ENCODE measurements at places on chromosomes 16 and 17.

DNA sequence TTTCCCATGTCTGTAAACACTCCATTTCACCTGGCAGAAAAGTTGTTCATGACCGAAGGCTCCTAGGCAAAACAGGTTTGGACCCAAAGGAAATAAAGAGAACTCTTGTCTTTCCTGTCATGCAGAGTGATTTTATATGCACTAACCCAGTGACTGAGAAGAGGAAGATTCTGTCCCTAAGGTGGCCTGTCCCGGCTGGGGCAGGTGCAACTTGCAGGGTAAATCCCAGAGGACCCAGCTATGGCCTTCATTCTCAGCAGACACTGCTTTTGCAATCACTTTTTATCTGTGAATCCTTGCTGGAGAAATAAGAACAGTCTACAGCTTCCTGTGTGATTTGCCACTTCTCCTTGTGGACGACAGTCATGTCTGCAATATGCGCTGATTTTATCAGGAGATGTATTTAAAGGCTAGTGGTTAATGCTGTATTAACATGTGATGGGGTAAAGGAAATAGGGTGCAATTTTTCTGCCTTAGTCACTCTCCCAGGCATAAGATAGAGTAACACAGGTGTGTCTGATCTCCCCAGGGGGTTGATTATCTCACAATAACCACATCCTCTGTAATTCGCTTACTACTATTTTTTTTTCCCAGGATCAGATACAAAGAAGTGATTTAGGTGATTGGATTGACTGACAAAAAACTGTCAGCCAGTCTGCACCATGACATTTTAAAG is 696.8 kb upstream of the SOX9 start:
- no peak for DNase-seq

GRCh38 chr17:10247810-10248209 is 49.4 kb upstream of the GAS7 start:
- peak; percentile 87 for DNase-seq

- DNase-seq, result peak; percentile 88
Measured at GRCh38 chr17:3535253-3535995, 22.2 kb downstream of the TRPV3 start.

DNA sequence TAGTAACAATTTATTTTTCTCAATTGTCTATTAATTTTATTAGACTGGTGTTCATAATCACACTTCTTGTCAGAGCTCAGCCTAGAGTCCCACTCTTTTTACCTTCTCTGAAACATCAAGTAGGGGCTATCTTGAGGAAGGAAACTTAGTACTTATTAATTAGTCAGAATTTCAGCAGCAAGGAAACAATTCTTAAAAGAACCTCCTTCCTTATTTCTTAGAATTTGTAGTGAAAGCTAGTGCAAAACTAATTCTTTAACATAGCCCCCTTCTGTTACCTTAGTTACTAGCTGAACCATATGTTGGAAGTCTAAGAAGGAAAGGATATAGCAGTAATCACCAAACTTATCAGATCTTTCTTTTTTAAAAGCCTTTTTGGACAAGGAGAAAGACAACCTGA is 35.2 kb downstream of the MAP2K4 start:
- DNase-seq, result no peak

DNA sequence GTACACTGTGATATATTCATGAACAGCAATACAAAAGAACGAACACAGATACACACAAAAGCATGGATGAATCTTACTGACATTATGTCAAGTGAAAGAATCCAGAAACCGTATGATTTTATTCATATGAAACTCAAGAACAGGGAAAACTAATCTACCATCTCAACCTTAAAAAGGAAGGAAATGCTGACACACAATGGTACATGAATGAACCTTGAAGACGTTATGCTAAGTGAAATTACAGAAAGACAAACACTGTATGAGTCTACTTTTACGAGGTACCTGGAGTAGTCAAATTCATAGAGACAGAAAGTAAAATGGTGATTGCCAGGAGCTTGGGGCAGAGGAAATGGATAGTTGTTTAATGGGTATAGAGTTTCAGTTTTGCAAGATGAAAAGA is 8.7 kb upstream of the PRKCB start:
- no peak for DNase-seq

- DNase-seq, result no peak
Measured at GRCh38 chr16:57379579-57379978, 7.3 kb downstream of the CX3CL1 start.

DNA sequence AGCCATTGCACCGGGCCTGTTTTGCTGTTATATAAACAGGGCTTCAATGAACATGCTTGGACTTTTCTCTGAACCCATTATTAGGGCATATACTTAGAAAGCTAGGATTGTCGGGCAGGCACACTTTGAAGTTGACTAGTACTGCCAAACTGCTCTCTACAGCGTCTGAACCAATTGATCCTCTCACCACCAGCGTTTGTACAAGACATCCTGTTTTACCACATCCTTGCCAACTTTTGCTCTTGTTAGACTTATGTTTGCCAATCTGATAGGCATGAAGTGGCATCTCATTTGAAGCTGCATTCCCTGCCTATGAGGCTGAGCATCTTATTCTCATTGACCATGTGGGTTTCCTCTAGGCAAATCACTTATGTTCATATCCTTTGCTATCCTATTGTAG is 7.4 kb upstream of the PPP1R9B start:
- DNase-seq, result no peak

DNA sequence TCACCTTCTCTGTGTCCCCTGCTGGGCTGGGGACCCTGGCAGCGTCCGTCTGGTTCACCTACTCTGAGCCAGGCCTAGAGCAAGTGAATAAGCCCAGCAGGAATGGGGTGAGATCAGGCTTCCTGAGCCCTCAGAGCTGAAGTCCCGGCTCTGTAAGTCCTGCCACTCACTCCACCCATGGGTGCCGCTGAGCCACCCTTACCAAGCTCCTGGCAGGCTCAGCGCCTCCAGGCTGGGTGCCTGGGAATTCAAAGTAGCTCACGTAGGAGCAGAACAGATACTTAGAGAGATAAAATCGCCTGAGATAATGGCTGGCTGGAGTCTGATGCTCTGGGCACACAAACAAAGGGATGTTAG is 9.8 kb upstream of the LASP1NB start:
- no peak for DNase-seq

- no peak for DNase-seq
Measured at GRCh38 chr16:87922250-87922871, 14.0 kb downstream of the CA5A start.

- peak; percentile 72 for DNase-seq
Measured at GRCh38 chr17:78313735-78314648, 45.9 kb downstream of the SOCS3 start.

DNA sequence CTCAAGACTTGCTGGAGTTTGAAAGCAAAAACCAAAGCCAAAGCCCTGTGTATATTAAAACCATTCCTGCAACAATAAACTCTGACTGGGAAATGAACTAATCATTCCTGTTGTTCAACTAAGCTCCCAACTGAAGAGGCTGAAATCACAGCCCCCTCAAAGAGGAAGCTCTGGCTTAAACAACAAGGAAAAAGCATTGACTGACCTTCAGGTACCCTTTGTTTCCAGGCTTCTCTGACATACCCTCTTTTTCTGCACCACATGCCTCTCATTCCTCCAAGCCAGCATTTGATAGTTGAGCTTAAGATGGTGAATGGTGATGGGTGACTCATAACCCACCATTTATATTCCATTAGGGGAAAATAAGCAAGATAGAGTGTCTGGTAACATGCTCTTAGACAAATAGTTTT is 470.9 kb upstream of the SOX9 start:
- DNase-seq, result no peak

DNA sequence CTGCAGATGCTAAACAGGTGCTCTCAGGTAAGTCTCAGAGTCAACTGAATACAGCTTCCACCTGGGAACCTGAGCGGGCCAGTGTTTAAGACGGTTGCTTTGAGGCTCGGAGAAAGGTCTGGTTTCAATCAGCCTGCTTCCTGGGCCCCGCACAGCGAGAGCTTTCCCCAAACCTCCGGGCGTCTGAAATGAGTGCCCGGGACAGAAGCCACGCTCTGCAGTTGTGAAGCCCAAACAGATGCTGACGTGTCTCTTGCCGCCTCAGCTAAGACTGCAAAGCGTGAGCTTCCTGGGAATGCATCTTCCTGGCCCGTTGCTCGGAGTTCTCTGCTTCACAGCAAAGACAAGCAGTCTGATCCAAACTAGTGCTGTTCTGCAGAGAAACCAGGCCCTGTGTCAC is 36.7 kb downstream of the PLXDC1 start:
- peak; percentile 73 for DNase-seq

GRCh38 chr17:70775679-70776078 is 606.3 kb downstream of the KCNJ2 start:
- no peak for DNase-seq

DNA sequence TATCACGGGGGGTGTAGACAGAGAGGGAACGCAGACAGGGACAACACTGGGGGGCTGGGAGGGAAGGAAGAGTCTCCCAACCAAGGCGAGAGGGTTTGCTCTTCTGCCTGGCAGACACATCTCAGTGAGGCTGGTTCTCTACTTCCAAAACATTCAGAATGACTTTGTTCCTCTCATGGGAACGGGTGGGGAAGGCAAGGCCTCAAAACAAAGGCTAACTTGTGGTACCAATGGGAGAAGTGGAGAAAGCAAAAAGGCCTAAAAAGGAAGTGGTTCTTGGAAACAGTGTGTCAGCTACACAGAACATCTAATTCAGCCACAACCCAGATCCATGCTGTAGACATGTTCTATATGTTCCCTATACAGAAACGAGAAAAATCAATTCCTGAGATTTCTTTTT is 7.5 kb downstream of the FLOT2 start:
- DNase-seq, result no peak

DNA sequence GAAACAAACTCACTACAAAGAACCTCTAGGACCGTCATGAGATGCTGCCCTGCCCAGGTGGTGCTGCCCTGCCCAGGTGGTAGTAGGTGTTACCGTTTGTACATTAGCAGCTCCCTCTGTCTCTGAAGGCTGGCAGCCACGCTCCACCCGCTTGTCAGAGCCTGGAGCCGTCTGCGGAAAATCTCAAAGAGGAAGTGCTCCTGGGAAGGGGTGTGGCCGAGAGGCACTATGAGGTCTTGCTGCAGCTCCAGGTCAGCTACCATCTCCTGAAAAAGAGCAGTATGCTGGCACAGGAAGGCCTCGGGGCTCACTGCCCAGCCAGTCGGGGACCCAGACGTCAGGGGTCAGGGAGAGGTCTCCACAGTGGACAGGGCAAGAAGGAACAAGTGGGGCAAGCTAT is 28.3 kb downstream of the ZNF276 start:
- DNase-seq, result peak; percentile 16

GRCh38 chr16:81601601-81602255 is 157.1 kb downstream of the CMIP start:
- peak; percentile 55 for DNase-seq

- DNase-seq, result no peak
Measured at GRCh38 chr16:19001788-19002187, 18.1 kb downstream of the TMC7 start.

DNA sequence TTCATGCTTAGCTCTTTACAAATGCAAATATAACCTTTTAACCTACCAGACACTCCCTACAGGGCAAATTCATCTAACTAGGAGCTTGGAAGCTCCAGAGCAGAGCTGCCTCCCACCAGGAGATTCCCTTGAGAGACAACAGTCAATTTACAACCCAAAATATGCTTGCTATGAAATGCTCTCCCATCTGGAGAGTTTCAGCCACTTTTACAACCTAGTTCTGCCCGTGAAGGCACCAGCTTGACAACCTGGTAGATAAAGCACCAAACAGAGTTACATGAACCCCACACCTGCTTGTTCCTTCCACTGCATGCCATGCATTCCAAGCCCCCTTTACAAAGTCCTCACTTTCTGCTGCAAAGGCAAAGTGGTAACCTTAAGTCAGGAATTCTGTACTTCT is 215.3 kb upstream of the KIF2B start:
- peak; percentile 13 for DNase-seq

GRCh38 chr16:47519546-47519945 is 58.4 kb downstream of the PHKB start:
- DNase-seq, result peak; percentile 3

DNA sequence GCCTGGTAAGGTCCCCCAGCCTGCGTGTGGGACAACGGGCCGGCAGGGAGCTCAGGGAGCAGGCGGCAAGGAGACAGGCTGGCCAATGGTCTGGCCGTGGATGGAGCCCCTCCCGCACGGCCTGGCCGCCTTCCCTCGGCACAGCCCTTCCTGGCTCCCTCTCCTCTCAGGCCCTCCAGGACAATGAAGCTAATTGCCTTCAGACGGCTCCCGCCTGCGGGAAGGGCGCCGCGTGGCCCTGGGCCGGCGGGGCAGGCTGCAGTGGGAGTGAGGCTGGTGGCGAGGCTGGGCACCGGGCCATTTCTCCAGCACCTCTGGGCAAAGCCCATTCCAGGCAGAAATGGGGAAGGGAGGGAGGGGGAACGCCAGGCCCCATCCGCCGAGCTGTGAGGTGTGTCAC is 50.9 kb downstream of the ENGASE start:
- DNase-seq, result no peak

GRCh38 chr17:57330587-57330986 is 74.3 kb downstream of the MSI2 start:
- DNase-seq, result no peak

- DNase-seq, result no peak
Measured at GRCh38 chr16:30002614-30003346, 6.7 kb downstream of the INO80E start.

DNA sequence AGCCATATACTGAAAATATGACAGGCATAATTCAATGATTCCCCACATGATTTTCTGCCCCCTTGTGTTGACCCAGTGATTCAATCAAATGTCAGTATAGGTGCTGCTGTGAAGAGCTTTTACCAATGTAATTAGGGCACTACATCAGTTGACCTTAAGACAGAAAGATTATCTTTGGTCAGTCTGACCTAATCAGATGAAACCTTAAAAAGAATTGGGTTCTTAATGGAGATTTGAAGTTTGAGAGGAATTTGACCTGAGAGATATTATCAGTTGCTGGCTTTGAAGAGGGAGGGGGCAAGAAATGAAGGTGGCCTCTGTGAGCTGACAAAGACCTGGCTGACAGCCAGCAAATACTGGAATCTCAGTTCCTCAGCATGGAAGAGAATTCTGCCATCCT is 358.7 kb upstream of the CA10 start:
- no peak for DNase-seq

- no peak for DNase-seq
Measured at GRCh38 chr16:72928090-72928981, 119.6 kb downstream of the ZFHX3 start.

DNA sequence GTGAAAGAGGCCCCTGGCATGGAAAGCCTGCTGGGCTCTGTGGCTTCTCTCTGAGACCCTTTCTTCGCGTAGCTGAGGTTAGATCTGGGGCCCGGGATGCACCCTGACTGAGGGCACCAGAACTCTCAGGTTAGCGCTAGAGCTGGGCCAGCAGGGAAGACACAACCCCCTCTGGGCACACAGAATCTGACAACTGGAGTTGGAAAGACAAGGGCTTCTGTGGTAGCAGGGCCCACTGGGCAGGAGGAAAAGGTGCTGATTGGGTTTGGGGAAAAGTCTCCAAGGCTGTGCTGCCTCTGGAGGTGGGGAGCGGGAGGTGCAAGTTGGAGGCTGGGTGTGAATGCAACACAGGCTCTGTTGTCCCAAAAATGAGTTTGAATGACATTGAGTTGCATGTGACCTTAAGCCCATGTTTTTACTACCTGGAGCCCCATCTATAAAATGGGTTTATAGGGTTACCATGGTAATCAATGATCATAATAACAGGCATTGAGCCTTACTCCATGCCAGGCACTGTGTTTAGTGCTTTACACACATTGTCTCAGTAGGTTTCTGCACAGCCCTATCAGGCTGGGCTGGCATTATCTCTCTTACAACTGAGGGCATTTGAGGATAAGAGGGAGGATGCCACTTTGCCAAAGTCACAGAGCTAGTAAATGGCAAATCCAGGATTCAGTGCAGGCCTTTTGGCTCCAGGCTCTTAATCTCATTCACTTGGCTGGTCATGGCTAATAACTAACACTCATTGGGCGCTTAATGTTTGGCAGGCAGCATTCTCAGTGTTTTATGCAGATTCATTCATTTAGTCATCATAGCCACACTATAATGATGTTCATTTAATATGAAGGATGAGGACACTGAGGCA is 9.5 kb upstream of the IGFBP4 start:
- no peak for DNase-seq

Data from umbilical cord (tissue), 2 donors.